ENCODE measurements at places on chromosomes 3 and 15.

DNA sequence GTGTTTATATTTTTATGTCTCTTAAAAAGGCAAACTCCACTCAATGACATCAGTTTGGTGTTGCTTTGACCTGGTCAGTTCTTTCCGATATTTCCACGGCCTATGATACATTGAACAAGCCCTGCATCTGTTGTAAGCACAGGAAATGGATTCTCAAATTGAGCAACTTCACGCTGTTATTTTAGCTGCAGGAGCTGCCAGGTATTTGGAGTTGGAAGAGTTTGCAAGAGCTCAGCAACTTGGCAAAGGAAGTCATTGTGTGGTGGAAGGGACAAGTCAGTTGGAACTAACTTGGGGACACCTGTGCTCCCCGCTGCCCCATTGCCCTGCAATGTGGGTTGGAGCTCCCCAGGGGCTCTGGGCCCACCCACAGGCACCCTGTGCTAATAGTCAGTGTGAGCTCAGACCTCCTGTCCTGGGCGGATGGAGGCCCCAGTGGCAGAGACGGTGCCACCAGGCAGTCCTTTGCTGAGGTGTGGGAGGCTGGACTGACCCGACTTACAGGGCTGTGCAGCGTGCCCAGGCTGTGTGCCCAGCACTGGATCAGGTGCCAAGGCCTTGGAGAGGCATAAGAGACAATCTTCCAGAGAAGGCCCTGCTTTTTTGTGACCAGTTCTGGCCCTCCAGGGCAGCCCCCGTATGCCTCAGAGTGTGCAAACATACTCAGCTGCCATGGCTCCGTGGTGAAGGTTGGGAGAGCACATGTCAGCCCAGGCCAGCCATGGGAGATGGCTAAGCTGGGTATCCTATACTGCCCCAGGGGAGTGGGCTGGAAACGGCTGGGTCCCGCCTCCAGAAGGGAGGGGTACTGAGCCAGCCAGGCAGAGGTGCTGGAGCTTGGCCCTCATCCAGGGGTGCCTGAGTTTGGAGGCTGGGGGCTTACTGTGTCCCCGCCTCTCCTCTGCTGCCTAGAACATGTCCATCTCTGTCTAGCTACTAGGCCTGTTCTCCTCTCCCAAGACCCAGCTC, 43.5 kb downstream of the KY start:
- DNase-seq: no peak

DNA sequence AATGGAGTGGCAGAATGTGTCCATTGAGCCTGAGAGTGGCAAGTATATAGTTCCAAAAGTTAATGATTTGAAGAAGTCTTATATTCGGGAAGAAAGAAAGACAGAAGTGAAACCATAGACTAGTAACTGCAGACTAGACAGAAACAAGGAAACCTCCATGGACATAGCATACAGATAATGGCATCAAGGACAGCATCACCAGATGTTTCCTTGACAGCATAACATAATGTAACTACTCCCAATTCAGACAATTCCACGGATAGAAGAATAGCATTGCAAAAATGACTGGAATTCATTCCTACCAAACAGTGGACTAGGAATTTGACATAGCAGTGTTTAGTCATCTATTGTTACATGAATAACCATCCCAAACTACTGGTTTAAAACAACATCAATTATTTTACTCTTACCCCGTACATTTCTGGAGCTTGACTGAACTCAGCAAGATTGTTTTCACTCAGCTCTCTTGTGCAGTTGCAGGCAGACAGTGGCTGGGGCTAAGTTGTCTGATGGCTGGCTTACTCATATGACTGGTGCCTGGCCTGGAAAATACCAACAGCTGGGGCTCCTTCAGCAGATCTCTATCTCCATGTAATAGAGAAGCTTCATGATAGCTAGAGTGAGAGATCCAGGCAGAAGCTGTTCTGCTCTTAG, 109.7 kb upstream of the GADL1 start:
- DNase-seq: no peak

- no peak for DNase-seq
These were observed 233.9 kb upstream of the ARL6 start for GRCh38 chr3:97530691-97531090.

- no peak for DNase-seq
These were observed 42.0 kb upstream of the CTDSPL2 start for GRCh38 chr15:44385344-44385942.
